NB4 (cell line): ENCODE measurements at places on chromosomes 3 and 15.

GRCh38 chr3:60202052-60202726 lies 1049.1 kb downstream of the FHIT start:
- peak; percentile 8 for DNase-seq

- DNase-seq = no peak
These were observed 5.2 kb downstream of the MAGI1 start for GRCh38 chr3:66033241-66034138.

DNA sequence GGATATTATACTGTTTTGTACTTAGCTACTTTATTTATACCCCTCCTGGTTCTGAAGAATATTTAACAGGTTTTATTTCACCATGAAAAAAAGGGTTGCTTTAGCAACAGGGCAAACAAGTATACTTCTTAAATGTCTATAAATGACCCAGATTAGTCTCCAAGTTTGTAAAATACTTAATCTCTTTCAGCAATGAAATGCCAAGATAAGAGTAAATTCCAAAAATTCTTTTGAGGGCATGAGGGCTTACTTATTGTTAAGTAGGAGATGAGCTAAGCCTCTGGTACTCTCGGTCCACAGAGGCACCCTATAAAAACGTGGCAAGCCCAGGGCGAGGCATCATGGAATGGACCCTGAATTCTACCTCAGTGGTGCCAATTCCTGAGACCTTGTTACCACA lies 264.8 kb upstream of the NSMCE3 start:
- no peak for DNase-seq

- DNase-seq = no peak
These were observed 909 bp upstream of the GPD1L start for GRCh38 chr3:32105291-32106131.

- no peak for DNase-seq
These were observed 45.7 kb upstream of the LIPC start for GRCh38 chr15:58386081-58386480.

DNA sequence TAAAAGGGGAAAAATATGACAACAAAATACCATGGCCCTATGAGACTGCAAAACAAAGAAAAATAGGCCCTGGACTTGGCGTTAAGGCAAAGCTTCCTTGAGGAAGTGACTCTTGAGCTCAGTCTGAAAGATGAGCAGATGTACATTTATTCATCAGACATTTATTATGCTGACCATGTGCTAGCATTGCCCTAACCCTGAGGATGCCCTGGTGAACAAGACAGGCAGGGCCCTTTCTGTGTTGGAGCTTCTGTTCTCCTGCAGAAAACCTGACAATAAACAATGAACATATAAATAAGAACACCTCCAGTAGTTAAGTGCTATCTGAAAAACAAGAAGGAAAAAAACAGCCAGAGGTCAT lies 12.4 kb downstream of the TF start:
- no peak for DNase-seq

DNA sequence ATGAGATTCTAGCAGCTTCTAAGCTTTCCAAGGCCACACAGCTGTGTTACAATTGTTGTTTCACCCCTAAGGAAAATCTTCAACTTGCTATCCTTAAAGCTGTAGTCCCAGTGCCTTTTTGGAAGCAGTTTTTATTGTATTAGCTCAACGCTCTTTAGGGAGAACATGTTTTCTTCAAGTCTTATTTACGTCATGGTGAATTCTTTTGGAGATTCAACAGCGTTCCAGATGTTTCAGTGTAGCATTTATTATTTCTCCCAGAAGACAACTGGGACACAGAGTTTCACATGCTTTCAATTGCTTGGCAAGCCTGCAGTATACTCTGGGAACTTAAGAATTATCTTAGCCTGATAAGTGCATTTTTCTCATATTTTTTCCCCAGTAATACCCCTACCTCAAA lies 888.3 kb downstream of the PLOD2 start:
- no peak for DNase-seq

DNA sequence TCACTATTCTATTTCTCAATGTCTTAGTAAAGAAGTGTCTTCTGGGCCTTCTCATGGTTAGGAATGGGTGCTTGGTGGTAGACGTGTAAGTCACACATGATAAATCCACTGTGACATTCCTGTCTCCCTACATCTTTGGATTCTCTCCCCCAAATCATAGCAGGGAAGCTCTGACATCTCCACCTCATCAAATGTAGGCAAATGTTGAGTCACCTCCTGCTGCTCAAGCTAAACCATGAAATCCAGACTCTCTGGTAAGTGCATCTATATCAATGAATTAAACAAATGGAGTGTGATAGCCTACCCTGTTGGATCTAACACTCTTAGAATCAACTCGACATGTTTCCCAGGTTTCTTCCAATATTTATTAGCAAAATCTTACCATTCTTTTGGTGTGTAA lies 42.8 kb upstream of the RPL35A start:
- DNase-seq = no peak

DNA sequence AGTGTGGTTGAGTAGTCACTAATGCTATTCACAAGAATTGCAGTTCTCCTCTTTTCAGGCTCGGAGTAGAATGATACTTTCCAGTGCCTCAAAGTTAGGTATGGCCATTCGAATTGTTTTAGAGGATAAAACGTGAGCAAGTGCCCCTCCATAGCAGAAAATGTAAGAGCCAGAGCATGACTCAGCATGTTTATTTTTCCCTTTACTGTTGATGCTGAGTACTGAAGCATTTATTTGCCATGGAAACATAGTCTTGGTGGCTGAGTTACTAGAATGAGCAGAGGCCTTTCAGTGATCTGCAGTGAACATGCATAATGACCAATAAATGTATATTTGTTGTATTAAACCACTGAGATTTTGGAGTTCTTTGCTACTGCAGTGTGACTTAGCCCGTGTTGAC lies 540.6 kb downstream of the NLGN1 start:
- DNase-seq = no peak

DNA sequence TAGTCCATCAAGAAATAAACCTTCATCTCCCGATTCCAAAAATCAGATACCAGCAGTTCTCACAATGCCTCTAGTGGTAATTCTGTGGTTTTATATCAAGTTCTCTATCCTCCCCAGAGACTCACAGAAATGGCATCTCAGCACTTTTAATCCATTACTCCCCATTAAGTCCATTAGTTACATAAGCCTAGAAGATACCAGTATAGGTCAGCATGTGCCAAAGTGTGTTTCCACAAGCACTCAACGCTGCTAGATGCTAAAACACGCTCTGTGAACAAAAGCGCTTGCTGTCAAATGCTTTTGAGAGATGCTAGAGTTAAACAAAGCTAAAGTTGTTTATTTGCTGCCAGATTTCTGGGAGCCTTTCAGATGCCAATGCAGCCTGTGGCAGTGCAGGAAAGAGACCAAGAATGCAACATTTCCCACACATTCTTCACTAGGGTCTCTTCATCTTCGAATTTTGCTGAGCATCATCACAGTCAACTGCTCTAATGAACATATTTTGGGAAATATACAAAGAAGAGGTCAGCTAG lies 918.8 kb upstream of the CFAP20DC start:
- no peak for DNase-seq

- DNase-seq = no peak
These were observed 25.4 kb upstream of the RYK start for GRCh38 chr3:134276086-134276485.

DNA sequence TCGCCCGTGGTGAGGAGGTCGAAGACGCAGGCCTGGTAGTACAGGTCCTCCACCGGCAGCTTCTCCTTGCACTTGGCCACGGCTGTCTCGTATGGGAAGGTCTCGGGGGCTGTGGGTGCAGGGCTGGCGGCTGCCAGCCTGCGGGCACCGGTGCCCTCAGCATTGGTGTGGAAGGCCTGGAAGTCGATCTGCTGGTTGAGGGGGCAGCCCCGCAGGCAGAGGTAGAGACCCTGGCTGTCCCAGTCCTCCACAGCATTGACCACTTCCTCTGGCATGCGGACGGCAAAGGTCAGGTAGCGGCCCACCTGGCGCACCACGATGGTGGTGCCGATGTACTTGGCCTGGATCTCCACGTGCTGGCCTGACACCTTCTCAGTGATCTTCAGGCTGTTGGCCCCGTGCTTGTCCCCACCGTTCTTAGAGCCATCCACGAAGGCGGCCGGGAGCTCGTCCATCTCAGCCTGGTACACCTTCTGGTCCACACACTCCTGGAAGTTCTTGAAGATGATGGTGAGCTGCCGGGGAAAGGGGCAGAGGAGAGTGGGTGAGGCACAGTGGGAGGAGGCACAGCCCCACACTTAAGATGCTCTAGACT lies 43.7 kb downstream of the RGMA start:
- no peak for DNase-seq

DNA sequence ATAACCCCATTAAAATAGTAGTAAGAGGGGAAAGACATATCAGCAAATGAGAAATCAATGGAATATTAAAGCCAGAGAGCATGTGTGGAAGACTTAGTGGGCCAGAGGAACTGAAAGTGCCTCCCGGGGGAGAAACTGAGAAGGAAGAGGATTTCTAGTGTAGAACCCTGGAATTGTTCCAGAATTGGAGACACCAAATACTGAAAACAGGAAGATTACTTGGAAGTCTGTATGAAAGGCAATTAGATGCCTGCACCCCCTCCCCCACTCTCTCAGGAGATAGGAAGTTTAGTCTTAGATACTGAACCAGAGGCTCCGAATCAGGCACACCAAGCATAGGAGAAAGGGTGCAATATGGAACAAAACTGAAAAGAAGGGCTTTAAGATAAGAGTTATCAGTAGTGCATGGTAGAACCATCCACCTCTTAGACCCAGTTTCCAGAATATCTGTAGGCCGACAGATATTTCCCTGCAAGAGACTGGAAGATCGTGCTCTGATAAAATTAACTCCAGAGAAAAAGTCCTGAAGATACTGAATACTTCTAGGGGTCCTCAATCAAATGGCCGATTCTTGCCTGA lies 32.4 kb downstream of the KLHL18 start:
- no peak for DNase-seq

DNA sequence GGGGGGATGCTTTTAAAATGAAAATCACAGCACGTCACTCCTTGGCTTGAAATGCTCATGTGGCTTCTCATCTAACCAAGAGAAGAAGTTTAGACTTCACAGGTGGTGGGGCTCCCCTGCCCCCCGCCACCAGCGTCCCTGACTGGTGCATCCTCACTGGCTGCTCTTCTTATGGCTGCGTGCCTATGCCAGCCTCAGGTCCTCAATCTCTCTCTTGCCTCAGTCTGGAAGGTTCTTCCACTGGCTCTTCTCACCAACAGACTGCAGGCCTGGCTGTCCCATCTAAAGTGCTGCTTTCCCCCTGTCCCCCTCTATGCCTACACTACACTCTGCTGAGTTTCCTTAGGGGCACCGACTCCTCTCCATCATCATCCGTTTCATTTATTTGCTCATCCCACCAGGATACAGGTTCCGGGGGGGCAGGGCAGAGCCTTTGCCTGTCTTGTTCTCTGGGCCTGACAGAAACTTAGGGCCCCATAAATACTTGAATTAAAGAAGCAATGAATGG lies 20.6 kb downstream of the ABTB1 start:
- DNase-seq = no peak

DNA sequence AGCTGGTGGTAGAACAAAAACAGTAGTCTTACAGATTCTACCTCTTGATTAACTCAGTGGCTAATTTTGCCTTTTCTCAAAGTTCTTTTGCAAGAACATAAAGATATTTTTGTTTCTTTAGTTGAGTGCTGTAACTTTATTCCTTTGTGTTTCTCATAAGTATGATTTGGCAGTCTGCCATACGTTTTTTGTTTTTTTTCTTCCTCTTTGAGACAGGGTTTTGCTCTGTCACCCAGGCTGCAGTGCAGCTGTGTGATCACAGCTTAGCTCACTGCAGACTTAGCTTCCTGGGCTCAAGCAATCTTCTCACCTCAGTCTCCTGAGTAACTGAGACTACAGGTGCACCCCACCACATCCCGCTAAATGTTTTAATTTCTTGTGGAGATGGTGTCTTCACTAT lies 22.4 kb downstream of the B3GNT5 start:
- peak; percentile 69 for DNase-seq

GRCh38 chr3:72451841-72452240 lies 396.4 kb downstream of the SHQ1 start:
- no peak for DNase-seq

DNA sequence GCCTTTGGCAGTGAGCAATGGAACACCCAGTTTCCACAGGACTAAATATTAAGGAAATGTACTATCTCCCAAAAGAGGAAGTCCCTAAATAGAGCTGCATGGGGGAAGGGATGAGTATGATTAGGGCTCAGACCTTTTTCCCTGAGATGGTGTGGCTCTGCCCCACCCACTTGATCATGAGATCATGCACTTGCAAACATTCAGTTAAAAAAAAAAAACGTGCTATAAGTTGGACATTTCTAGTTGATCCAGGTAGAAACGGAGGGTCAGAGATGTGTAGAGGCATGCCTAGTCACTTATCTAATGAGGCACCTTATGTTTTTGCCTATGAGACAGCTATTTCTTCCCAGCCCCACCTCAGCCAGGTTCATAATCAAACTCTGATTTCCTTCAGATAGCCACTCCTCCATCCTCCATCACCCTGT lies 24.5 kb upstream of the SSR3 start:
- DNase-seq = peak; percentile 79

- DNase-seq = peak; percentile 83
These were observed at the start of gene CCR2 for GRCh38 chr3:46353647-46354410. Gene CCR2 (plus strand): TSS chr3:46354111. CDS start chr3:46357528, 3,417 bp downstream.

- no peak for DNase-seq
These were observed 402.8 kb upstream of the RARB start for GRCh38 chr3:25025236-25025635.

- DNase-seq = no peak
These were observed 554.4 kb downstream of the PDCD6IP start for GRCh38 chr3:34352778-34353331.

DNA sequence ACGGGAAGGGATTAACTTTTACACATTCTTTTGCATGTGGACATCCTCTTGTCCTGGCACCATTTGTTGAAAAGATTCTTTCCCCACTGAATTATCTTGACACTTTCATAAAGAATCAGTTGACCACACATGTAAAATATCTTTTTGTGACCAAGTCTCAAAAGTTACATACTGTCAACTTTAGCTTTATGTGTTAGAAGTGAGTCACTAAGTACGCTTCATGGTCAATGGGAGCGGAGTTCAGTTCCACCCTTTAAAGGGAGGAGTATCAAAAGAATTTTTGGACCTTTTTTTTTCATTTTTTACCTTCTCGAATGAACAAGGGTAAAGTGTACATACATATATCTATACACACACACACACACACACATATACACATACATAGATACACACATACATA lies 35.4 kb downstream of the MAPK6 start:
- DNase-seq = no peak

GRCh38 chr3:43951813-43952212 lies 261.1 kb downstream of the ABHD5 start:
- DNase-seq = no peak
